Left colon (tissue), 2 donors: ENCODE measurements at places on chromosomes 1 and 21.
A peak's percentile ranks its signal among the peaks of the same experiment; 100 is the strongest.

- peak; percentile 63 for DNase-seq
Measured at GRCh38 chr1:37811027-37811655, 3.1 kb upstream of the YRDC start.

- no peak for DNase-seq
Measured at GRCh38 chr1:220372451-220372850, 100.2 kb upstream of the RAB3GAP2 start.

GRCh38 chr1:162033428-162033827 is 9.8 kb upstream of the OLFML2B start:
- no peak for DNase-seq

GRCh38 chr1:165352442-165353293 is 3.8 kb downstream of the LMX1A start:
- peak; percentile 73 for DNase-seq

GRCh38 chr1:96559181-96559580 is 162.4 kb upstream of the PTBP2 start:
- DNase-seq: no peak

- no peak for DNase-seq
Measured at GRCh38 chr21:45054227-45054926, 20.0 kb upstream of the ADARB1 start.

- no peak for DNase-seq
Measured at GRCh38 chr1:201469645-201470074, 672 bp upstream of the PHLDA3 start.

DNA sequence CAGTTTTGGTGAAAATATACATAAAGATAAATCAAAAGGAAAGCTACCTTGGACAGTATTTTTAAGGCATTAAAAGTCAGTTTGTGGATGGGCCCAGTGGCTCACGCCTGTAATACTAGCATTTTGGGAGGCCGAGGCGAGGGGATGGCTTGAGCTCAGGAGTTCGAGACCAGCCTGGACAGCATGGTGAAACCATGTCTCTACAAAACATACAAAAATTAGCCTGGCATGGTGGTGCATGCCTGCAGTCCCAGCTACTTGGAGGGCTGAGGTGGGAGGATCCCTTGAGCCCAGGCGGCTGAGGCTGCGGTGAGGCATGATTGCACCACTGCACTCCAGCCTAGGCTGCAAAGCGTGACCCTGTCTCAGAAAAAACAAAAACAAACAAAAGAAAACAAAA is 1253.8 kb downstream of the MRPL39 start:
- no peak for DNase-seq

DNA sequence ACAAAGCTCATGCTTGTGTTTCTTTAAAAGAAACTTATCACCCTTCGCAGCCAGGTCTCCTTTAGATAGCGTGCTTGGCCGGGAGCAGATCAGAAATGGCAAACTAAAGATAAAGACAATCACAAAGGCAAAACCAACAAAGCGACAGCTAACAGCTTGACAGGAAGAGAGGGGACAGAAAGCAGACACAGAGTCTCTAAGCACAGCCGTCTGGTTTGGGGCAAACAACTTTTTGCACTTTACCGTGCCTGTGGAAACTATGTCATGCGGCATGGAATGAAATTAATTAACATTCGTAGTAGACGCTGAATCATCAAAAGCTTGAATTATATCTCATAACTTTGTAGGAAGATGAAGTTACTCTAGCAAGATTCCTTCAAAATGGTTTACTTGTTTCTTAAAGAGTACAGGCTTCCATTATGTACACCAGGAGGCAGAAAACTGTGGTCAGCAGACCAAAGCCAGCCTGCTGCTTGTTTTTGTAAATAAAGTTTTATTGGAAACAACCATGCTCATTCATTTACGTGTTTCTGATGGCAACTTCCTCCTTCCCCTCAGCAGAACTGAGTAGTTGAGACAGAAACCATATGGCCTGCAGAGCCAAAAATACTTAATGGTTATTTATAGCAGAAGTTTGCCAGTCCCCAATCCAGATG is 183.2 kb downstream of the KIF26B start:
- no peak for DNase-seq

DNA sequence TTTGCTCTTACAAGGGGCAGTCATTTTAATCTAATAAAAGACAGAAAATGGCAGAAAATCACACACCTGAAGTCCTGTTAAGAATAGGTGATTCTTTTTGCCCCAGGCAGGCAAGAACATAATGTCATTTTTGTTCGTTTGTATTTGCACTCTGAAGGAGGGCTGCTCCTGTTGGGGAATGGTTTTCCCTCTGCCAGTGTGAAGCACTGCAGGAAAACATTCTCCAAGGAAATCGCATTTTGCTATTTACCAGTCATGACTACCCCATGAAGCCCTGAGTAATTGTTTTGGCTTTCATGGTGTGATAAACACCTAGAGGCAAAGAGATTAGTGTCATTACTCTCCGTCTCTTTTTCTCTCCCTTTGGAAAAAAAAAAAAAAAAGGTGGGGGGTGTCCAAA is 345.5 kb downstream of the NTNG1 start:
- no peak for DNase-seq

GRCh38 chr1:24900486-24900849 is 29.6 kb downstream of the RUNX3 start:
- no peak for DNase-seq

GRCh38 chr1:56963667-56964066 is 2.1 kb downstream of the C8B start:
- no peak for DNase-seq

DNA sequence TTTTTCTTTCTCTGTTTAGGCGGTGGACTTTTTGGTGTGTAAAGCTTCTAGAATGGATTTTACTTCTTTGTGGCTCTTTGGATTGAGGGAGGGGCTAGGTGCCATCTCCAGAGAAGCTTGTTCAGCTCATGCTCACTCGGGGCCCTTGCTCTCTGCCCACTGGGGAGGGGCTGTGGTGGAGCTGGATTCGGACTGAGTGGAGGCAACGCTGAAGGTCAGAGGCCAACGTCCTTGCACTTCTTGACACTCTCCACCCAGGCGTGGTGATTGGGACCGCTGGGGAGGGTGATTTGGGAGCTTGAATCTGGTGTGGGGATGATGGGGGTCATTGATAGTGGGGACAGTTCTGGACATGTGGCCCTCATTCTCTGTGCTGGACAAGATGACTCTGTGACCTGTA is 52.6 kb downstream of the ADARB1 start:
- DNase-seq: no peak

- DNase-seq: no peak
Measured at GRCh38 chr1:162171111-162171510, 101.6 kb downstream of the NOS1AP start.

DNA sequence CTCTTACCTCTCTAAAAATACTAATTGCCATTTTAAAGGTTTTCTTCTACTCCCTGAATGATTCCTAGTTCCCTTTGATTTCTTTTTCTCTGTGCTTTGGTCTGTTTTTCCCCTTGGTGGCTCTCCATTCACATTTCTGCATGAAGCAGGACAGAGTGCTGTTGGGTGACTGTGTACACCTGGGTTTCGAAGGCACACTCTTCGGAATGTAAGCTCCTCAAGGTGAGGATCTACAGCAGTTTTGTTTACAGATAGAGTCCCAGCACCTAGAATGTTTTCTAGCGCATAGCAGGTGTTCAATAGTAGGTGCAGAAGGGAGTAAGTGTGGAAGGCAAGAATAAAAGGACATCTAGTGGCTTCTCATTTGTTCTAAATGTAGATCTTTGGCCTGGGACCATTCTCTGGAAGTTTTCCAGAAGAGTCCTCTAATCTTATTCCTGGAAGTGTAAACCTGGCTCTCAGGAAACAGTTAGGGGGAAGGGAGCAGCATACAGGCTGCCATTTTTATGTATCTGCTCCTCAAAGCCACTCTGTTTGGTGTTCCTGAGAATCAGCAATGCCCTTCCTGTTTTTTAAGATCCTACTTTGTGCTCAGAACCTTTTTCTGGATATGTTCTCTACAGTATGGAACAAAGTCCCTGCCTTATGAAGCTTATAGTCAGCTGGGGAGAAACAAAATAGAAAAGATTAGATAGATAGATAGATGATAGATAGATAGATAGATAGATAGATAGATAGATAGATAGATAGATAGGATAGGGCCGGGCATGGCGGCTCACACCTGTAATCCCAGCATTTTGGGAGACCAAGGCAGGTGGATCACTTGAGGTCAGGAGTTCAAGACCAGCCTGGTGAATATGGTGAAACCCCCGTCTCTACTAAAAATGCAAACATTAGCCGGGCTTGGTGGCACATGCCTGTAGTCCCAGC is 22.8 kb upstream of the EFNA1 start:
- no peak for DNase-seq

DNA sequence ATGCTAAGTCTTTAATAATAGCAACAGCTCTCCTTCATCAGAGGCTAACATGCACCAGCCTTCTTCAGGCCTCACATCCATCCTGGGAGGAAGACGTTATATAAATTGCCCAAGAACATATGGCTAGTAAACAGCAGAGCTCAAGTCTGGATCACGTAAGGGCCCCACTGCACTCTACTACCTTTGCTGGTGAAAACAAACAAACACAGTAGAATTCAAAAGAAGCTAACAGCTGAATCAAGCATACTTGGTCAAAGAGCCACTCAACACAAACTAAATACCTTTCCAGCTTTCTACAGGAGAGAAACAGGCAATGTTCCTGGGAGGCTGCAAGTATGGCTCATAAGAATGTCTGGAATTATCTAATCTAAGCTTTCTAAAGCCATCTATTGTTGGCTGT is 66.0 kb downstream of the WLS start:
- no peak for DNase-seq

DNA sequence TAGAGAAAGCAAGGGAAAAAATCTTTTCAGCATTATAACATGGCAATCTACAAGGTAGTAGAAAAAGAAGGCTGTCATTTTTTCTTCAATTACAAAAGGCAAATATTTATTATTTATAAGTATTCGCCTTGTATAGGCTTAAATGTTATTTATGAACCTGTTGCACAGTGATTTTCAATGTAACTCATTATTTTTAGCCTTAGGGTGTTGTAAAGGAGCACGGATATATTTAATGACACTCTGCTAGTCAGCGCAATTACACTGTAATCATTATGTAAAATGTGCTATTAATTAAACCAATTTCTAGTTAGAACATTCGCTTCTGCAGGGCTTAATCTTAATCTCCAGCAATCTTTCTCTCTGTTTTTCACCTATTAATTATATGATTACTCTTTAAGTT is 145.0 kb downstream of the ATG4C start:
- no peak for DNase-seq

GRCh38 chr1:115324649-115325420 is 13.2 kb downstream of the NGF start:
- DNase-seq: no peak

- DNase-seq: no peak
Measured at GRCh38 chr1:23864801-23865542, 3.1 kb downstream of the FUCA1 start.

GRCh38 chr21:32894321-32894720 is 122.8 kb upstream of the PAXBP1 start:
- DNase-seq: no peak

DNA sequence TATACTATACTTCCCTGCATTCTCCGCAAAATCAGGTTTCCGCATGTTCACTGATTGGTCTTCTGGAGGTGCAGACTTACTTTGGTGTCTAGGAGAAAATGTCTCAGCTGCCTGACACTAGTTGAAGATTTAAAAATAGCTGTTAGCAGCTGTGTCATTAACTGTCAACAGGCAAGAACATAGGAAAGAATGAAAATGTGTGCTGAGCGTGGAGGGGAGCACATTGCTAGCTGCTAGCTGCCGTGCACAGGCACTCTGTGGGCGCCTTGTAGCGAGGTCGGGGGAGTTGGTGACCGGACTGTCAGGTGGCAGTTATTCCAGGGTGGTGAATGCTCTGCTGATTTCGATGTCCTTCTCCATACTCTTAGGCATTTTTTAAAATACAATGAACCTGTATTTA is 5.2 kb downstream of the FAAH start:
- no peak for DNase-seq

DNA sequence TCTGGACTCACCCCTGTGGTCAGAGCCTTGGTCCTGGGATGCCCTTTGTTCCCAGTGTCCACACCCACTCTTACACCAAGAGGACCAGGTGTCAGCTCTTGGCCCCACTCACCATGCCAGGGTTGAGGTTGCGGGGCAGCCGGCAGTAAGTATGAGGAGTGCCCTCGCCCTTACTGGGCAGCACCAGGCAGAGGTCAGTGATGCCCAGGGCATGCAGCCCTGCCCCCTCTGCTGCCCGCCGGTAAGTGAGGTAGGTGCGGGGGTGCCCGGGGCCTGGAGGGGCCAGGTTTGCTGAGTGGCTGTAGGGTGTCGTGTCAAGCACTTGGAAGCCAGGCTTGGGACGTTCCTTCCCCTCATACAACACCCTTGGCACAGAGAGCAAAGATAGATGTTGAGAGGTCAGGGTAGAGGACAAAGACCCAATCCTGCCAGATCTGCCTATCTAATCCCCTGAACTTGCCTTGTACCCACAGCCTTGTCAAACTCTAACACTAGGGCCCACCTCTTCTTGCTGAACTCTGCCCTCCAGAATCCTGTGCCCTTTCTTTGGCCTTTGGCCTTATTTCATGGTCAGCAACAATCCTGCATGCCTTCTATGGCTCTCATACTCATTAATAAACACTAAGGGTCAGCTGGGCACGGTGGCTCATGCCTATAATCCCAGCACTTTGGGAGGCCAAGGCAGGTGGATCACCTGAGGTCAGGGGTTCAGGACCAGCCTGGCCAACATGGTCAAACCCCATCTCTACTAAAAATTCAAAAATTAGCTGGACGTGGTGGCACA is 3.6 kb downstream of the DENND4B start:
- DNase-seq: no peak

GRCh38 chr21:15241997-15242736 is 177.4 kb upstream of the NRIP1 start:
- no peak for DNase-seq

DNA sequence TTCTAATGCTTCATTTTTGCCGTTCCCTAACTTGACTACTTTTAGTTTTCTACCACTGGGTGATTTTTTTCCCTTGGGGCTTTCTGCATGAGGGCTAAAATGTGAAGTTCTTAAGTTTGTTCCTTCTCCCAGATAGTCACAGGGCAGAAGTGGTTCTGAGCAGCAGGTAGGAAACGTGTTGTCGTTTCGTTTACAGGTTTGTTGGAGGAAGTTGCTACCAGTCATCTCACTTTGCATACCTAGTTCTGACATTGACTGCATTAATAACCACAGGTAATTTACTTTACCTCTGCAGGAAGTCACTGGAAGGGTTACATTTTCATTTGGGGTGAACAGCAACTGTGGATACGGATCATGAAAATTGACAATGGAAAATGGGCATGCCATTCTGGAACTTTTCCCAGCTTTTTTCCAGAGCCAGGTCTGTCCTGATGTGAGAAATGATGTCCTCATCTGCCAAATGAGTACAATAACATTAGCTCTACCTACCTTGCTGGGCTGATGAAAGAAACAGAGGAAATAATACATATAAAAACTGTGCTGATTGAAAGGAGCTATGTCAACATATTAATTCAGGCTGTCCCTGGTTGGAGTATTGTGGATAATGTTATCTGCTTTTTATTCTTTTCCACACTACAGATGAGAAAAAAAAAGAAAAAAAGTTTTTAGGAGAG is 94.2 kb downstream of the DISC1 start:
- no peak for DNase-seq

GRCh38 chr1:33281554-33282303 is 25.4 kb downstream of the ZNF362 start:
- DNase-seq: no peak
